Head of caudate nucleus (tissue), 42 donors: ENCODE measurements at places on chromosomes 5 and 9.

DNA sequence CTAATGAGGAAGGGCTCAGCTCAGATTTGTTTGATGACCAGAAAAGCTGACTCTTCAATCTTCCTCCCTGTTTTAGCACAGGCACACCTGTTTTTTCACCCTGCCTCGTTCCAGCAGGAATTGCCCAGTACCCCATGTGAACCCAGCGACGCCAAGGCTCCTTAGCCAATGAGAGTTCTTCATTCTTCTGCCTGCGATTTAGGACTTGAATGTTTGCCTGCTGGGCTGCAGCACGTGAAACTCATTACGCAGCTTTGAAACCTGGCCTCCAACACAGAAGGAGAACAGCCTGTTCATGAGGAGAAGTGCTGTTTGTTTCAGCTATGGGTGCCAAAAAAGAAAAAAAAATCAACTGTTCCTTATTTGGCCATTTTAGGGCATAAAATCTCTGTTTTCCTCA lies 315.5 kb downstream of the TRPM3 start:
- peak; percentile 21 for DNase-seq

DNA sequence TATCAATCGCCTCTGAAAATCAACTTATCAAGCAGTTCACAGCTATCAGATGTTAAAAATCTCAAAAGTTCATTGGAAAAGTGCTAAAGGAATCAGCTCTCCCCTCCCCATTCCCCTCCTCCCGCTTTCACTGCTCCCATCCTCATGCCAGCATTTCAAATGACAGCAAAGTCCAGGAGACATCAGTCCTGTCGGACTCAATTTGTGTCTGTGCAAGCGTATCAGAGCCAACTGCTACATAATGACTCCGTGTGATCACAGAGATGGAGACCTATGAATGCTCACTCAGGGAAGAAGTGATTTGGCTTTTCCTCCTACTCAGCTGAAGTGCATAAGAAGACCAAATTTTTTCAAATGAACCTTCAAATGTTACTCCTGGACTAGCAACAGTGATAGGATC lies 937.2 kb upstream of the DMAC1 start:
- no peak for DNase-seq

DNA sequence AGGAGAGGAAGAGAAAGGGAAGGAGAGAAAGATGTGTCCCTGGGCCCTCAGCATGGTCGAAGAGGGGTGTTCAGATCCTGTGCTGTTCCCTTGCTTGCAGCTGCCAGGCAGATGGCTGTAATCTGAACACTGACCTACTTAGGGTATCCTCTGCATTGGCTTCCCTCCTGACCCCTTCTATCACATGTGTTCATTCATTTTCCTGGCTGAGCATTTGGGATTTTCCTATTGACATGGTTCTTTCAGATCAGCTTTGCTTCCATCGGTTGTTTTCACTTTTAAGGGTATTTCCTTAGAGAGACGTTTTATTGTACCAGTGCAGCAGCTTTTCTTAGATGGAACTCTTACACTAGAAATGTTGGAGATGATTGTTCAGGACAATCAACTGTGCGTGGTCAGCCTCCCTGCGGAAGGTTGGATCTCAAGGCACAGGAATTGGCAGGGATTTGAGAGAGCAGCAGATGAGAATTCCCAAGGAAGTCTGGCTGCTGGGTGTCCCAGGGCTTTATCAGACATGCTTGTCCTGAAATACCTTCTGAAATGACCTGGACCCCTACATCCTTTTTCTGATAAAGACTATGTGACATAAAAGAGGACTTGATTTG lies 26.0 kb downstream of the ACTBL2 start:
- DNase-seq: no peak

DNA sequence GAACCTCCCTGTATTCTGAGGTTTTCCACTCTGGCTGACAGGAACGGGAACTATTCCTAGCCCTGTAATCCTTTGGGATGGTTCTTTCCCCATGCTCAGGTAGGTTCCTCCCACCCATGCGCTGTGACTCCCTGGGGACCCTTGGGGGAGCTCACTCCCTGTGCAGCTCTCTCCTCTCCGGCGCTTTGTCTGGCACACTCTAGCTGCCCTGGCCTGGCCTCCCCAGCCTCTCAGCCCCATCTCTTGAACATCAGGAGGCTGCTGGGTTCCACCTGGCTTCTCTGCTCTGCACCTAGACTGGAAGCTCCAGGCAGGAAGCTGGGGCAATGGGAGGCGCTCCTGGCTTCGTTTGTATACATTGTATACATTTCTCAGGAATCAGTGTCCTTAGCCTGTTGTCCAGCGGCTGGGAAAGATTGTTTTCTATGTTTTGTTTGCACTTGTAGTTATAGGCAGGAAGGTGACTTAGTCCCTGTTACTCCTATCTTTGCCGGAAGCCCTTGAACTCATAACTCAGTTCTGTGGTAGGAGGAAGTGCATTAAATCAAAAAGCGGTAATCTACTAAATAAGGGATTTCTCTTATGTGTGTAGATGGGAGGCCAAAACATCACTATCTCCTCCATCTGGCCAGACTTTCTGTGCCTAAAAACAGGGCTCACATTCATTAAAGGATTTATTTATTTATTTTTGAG lies 20.4 kb downstream of the SLC25A25 start:
- DNase-seq: no peak

DNA sequence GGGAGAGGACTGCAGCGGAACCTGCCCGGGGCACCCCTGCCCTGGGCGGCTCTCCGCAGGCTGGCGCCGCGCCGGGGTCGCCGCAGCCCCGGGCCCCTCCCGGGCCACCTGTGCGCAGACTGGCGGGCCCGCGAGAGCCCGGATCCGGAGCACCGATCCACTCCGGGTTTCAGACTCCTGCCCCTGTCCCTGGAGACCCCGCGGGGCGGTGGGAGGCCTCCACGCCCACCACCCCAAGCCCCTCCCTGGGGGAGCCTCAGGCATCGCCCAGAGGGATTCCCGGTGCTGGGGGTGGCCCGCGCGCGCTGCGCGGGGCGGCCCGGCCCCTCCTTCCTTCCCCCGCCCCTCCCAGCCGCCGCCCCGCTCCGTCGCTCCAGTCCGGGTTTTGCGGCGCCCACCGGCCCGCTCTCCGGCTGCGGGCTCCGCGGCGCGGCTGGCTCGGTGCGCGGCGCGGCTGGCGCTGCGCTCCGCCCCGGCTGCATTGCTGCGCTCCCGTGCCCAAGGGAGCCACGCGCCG lies at the start of gene UNC5A:
UNC5A (plus strand) TSS at position 479 of the 517 bp plus-strand sequence. CDS start 192 bp downstream, outside the sequence.
- peak; percentile 45 for DNase-seq

- no peak for DNase-seq
These were observed 308.0 kb downstream of the DOCK8 start for GRCh38 chr9:522658-523057.

DNA sequence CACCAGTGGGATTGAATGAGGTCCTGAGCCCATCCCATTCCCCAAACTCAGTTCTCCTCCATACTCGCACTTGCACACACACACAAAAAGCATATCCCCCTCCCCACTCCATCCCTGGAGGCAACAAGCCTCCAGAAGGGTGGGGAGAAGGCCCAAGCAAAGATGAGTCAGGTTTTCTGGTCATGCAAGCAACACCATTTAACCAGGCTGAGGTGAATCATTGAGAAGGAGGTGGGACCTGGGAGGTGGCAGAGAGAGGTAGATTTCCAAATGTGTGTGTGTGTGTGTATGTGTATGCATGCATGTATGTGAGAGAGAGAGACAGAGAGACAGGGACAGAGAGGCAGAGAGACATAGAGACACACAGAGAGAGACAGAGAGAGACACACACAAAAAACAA lies 185.2 kb upstream of the TRIM32 start:
- DNase-seq: no peak

GRCh38 chr9:6876195-6876894 lies 118.6 kb downstream of the KDM4C start:
- DNase-seq: no peak

DNA sequence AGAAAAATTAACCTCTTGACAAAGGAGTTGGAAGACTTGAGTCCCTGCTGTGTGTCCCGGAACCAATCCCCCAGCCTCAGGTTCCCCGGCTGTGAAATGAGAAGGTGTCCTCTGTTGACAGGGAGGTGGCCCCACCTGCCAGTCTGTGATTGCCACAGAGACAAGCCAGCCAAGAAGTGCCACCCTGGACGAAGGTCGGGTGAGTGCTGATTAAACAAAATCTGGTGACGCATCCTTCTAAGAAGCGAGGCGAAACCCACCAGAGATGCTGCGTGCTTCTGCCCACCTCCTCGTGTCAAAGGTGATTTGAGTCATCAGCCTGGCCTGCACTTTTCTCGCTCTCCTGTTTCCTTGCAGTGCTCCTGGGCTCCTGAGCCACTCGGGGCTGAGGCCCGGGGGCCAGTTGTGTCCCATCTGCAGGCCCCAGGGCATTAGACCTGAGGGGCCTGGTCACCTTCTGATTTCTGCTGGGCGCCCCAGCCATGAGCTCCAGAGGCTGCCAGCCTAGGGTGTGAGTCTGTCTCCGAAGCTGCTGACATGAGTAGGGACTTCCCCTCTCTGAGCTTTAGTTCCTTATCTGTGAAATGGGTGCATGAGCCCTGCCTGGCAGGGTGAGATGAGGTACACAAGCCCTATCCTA lies 28.7 kb downstream of the NEK6 start:
- no peak for DNase-seq

DNA sequence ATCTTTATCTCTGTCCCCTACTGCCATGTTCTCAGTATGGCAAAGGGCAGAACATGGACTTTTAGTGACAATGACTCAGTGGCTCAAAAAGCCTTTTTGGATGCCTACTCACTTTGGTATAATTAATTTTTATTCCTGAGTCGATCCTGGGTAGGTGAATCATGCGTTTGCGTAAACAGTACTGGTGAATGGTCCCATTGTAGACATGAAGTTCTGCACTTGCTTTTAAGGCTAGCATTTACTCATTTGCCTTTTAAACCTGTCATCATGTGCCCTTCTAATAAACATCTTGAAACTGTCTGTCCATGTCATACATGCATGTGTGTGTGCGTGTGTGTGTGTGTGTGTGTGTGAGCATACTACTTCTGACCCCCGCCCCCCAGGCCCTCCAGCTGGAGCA lies 223.0 kb downstream of the AUH start:
- DNase-seq: no peak

DNA sequence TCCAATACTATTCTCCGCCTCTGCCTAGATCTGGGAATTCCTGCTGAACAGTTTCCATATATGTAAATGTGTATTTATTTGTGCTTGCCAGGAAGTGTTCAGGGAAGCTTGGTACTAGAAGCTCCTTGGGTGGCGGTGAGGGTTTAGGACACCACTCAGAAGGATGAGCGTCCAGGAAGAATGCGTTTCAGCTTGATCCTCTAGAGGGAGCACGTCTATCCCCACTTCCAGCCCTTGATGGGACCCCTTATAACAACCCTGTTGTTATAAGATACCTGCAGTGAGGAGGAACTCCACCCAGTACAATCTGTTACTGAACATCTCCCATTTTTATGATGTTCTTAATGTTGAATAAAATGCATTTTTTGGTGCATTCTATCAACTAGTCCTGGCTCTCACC lies 88.9 kb downstream of the CYFIP2 start:
- DNase-seq: no peak

DNA sequence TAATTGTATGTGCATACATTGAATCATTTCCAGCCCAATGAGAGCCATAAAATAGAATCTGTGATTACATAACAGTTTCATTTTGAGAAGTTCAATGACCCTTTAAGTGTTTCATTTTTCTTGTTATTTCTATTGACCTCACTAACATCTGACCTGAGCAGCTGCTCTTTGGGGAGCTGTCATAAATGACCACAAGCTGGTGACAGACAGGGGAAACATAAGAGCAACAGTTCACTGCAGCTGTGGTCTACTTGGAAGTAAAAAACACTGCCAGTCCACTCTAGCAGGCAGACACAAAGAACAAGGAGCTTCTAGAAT lies 265.4 kb downstream of the DTWD2 start:
- DNase-seq: no peak

- no peak for DNase-seq
These were observed 202.1 kb upstream of the TLE4 start for GRCh38 chr9:79369676-79370075.

GRCh38 chr5:170200876-170201275 lies 31.9 kb upstream of the C5orf58 start:
- no peak for DNase-seq

DNA sequence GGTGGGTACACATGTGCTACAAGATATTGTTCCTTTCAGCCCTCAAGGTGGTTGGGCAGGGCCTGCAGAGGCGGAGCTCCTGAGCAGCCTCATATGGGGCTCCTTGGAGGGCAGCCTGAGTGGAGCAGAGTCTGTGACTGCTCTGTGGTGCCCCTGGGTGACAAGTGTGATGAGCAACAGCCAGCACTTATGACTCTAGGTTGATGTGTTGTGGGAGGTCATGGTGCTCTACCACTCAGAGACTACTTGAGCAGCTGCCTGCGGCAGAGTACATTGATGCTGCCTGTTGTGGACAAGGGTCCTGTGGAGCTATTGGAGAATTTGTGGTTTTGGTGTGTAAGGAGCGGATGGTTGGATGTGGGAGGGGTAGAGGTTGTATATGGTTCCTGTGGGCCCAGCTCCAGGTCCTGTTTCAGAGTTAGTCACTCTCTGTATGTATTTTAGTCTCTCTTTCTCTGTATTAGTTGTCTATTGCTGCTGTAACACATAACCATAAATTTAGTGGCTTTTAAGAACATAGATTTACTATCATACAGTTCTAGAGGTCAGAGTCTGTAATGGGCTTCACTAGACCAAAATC lies 141.3 kb downstream of the SREK1 start:
- DNase-seq: no peak

DNA sequence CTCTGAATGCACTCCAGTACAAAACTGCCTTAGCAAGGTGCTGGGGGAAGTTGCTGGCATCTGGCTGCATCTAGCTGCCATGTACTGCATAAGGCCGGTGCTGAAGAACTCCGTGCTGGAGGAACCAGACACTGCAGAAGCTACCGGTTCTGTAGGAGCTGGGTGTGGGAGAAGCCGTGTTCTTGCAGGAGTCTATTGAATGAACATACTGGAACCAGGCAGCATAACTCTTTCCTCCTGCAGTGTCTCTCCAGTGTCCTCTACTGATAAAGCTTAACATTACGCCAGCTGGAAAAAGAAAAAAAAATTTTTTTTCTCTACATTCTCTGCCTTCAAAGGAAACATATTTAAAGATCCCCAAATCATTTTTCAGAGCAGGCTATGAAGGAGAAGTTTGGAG lies 38.5 kb downstream of the VPS13A start:
- DNase-seq: peak; percentile 24

DNA sequence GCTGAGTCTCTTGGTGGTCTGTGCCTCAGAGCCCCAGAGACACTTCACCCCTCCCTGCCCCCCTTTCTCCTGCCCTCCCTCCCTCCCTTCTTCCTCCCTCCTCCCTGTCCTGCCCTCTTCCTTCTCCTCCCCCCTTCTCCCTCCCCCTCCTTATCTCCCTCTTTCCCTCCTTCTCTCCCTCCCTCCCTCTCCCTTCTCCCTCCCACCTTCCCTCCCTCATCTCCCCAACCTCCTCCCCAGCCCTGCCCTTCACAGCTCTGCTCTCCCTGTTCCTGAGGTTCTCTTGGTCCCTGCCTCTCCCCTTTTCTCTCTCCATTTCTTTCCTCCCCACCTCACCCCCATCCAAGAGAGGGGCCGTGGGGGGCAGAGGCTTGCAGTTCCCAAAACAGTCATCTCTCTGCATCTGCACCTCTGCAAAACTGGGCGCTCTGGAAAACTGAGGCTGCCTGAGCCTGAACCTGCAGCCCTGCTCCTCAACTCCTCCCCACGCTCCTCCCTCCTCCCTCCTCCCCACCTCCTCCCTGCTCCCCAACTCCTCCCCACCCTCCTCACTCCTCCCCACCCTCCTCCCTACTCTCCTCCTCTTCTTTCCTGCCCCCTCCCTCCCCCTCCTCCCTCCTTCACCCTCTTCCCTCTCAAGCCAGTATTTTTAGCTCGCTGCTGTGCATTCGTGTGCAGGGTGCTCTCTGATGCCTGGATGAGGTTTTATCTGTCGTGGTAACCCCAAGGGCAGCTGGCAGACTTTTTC lies 219.1 kb downstream of the C9orf50 start:
- no peak for DNase-seq
